Skin of body (tissue), 3 donors: ENCODE measurements at places on chromosomes 6 and 20.

DNA sequence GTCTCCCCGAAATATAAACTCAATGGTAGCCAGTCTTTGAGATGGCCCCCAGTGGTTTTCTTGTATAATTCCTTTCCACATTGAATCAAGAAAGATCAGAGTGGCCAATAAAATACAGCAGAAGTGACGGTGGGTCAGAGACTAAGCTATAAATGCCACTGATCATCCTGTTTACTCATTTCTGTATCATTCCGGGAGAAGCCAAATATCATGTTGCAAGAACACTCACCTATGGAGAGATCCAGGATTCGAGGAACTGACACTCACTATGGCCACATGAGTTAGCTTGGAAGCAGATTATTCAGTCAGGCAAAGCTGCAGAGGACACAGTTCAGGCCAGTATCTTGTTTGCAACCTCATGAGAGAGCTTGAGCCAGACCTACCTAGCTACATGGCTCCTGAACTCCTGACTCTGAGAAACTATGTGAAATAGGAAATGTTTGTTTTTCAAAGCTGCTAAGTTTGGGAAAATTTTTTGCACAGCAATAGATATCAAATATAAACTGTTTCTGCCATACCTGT, 132.4 kb upstream of the ADGRF1 start:
- no peak for DNase-seq

- no peak for DNase-seq
Observed at GRCh38 chr6:109474995-109475394, 8.0 kb downstream of the ZBTB24 start.

DNA sequence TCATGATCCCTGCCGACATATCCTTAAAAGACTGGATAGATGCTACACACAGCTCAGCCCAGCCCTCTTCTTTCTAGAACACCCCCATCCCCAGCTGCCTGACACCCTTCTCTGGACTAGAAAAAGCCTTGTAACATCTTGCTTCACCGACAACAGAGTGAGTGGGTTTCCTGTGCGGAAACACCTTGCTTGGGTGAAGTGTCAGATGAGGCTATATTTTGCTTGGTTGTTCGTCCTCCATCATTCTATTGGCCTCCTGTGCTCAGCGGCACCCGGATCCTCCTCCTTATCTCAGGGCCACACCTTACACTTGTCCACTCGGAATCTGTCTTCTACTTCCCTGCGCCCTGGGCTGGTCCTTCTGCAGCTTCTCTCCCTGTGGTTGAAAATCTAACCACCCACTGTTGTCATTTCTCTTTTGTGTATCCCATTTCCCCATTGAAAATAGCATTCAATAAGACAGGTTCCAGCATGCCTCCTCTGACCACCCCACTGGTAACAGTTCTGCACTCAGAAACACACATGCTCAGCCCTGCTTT, 101.3 kb upstream of the MLN start:
- DNase-seq = no peak

DNA sequence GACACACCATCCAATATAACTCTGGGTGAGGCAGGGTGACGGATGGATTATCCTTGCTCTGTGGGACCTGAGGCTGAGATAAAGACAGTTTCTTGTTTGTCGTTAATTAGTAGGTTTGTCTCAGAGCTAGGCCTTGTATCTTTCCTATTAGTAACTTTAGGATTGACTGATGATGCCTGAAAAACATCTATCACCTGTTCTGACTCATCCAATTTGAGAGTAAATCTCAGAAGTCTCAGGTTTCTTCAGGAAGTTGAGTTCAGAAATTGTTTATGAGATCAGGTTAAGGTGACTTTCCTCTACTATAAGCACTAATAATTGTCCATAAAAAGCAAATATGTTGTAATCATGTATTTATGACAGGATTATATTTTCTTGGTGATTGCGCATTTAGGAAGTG, 129.5 kb upstream of the SUPT3H start:
- no peak for DNase-seq

DNA sequence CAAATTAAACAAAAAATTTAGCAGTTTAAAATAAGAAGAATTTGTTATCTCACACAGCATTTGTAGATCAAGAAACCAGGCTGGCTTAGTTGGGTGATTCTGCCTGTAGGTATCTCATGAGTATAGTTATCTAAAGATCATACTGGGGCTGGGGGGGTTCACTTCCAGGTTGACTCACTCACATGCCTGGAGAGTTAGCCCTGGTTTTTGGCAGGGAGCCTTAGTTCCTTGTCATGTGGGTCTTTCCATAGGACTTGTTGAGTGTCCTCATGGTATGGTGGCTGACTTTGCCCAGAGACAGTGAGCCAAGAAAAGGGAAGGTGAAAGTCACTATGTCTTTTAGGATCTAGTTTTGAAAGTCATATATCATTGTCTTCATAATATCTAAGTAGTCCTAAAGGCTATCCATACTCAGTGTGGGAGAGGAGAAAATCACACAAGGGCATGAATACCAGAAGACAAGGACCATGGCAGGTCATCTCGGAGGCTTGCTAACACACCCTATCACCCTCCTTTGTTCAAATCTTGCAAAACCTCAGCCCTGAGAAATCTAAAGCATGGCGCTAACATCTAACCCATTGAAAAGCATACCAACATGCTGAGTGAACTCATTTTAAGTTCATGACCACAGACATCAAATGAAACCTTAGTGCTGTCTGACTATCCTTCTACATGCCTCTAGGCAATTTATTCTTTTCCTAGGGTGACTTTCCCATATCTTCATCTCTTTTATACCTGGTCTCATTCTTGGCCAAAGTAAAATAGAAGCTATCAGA, 39.2 kb downstream of the CYP24A1 start:
- no peak for DNase-seq

GRCh38 chr20:64153861-64154589, 10.2 kb upstream of the MYT1 start:
- DNase-seq = no peak

DNA sequence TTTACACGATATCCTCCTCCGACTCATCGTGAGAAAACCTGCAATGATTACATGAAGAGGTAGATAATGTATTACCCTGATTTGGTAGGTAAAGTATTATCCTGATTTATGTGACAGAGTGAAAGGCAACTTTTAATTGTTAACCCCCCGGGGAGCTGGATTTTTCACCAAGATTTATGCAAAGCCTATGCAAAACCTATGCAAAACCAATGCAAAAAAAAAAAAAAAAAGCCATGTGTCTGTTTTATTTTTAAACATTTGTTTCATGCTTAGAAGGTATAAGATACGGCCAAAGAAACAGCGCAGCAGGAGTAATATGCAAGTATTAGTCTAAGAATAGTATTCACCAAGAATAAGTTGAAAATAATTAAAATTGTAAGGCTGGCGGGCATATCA, 109.9 kb downstream of the IPCEF1 start:
- DNase-seq = no peak

DNA sequence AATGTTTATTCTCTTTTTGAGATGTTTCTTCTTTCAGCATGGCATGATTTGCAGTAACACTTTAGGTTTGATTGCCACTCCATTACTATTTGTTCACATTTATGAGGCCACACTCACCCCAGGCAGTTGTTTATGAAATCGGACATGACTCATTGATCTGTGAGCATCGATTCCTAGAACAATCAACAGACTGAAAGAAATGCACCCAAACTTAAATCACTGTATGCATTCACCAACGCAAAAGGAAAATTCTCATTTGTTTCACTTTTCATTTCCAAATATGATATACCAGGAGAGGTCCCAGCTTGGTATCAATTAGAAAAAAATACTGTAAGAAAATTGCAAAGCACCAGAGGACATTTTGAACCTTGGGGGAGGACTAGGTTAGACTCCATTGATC, 5.4 kb upstream of the GJA10 start:
- DNase-seq = no peak

DNA sequence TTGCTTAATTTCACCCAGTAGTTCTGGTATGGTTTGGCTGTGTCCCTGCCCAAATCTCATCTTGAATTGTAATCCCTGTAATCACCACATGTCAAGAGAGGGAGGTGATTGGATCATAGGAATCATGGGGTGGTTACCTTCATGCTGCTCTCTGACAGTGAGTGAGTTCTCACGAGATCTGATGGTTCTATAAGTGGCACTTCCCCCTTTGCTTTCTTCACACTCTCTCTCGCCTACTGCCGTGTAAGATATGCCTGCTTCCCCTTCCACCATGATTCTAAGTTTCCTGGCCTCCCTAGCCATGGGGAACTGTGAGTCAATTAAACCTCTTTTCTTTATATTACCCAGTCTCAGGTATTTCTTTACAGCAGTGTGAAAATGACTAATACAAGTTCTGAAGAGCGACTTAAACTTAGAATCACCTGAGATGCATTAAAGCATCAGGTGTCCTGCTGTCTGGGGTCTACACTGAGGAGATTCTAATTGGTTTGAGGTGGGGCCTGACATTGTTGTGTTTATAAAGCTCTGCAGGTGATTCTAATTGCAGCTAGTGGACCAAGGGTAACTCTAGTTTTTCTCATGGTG, 82.1 kb upstream of the DTNBP1 start:
- no peak for DNase-seq

- DNase-seq = no peak
Observed at GRCh38 chr6:112560651-112561050, 213.5 kb downstream of the RFPL4B start.

DNA sequence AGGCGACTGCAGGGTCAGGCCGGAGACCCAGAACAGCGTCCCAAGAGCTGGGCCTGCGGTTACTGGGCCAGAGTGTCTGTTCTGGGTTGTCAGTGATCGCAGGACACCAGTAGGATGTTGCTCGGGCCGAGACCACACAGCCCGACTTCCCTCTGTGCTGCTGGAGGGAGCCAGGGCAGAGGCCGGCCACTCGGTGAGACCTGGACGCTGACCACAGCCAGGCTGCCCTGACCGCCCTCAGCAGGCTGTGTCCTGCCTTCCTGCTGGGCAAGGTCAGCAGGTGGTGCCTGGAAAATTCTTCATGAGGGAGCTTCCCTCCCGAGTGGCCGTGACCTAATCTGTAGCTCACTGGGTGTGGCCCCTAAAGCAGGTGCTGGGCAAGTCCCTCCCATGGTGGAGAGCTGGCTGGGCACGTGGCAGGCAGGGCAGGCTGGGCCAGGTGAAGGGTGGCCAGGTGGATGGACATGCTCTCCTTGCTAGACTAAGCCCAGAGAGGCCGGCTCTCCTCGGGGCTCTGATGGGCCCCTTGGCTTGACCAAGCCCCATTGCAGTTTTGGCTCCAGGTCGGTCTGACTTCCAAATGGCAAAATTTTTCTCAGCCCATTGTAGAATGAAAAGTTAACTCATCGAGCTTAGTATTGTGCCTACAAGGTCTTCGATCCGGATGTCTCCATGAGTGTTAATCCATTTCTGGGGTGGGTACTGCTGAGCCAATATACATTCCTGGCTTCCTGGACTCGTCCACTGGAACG, 1.9 kb downstream of the SLCO4A1 start:
- no peak for DNase-seq

GRCh38 chr6:15247500-15248450, 1.9 kb downstream of the JARID2 start:
- peak; percentile 35 for DNase-seq

DNA sequence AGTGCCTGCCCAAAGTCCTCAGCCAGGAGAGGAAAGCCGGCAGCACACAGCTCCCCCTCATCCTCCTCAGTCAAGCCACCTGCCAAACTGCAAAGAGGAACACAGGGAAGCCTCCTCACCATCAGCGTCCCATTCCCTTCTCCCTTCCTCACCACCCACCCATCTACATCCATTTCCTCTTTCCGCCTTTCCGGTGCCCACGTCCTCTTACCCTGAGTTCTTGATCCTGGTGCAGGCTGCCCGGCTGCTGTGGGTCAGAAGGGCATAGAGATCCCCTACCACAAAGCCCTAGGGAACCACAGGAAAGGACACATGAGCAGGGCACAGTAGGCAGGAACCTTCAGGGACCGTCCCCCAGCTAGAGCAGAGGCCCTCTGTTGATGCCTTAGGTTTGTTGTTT, 6.0 kb downstream of the GNMT start:
- DNase-seq = no peak

DNA sequence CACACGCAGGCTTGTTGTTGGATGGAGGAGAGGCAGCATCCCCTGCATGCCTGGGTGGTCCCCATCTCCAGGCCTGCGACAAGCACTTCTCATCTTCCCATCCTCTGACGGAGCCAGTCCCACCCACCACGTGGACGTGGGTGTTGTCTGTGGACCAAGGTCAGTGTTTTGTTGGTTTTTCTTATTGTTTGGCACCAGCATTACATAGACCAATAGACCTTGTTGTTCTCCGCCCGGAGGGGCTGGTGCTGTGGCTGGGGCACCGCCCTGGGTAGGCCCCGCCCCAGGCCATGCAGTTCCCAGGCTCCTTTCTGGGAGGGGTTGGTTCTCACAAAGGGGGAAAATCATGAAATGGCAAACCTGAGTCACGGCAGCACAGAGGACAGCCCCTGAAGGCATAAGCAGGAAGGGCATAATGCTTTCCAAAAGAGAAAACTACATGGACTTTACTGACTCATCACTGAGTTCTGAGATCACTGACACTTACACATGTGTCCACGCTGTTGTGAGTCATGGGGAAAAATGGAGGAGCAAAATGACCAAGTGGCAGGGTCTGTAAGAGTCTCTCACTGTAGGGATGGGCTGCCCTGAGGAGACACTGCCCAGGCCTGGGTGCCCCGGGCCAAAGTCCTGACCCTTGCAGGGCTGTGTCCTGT, 90.8 kb downstream of the THBS2 start:
- DNase-seq = peak; percentile 16

- no peak for DNase-seq
Observed at GRCh38 chr20:11186301-11187008, 512.7 kb upstream of the JAG1 start.

- no peak for DNase-seq
Observed at GRCh38 chr6:88244721-88245120, 78.6 kb upstream of the CNR1 start.

DNA sequence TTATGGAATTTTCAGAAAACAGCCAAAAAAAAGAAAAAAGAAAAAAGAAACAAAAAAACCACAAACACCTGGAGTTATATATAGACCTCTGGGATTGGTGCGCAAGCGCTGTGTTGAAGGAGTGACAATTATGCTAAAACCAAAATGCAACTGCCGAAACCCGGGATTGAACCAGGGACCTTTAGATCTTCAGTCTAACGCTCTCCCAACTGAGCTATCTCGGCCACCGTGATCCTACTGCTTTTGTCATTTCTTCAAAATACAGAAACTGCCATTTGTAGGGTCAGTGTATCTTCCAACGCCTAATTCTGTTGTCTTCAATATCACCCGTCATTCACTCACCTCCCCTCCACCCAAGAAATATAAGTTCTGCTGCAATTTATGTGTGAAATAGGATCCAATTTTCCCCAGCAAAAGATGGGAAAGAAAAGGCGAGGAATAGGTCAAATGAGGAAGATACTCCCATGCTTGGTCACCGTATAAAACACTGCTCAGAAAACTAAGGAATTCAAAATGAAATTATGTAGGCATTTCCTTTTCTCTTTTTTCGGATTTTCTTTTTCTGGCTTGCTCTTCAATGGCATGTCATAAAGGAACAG, 116.0 kb downstream of the TRIM27 start:
- DNase-seq = no peak
